ENCODE measurements at places on chromosomes 11 and 22. TPM values are rescaled to one million over a fixed set of nuclear protein-coding genes. Genes with fewer than 3 reads are reported as not detected.
A peak's percentile ranks its signal among the peaks of the same experiment; 100 is the strongest.

KIF18A gene
- total RNA-seq, result 0.32 TPM

- no peak for DNase-seq
Observed at GRCh38 chr22:19912271-19912999, 29.1 kb upstream of the COMT start.

DNA sequence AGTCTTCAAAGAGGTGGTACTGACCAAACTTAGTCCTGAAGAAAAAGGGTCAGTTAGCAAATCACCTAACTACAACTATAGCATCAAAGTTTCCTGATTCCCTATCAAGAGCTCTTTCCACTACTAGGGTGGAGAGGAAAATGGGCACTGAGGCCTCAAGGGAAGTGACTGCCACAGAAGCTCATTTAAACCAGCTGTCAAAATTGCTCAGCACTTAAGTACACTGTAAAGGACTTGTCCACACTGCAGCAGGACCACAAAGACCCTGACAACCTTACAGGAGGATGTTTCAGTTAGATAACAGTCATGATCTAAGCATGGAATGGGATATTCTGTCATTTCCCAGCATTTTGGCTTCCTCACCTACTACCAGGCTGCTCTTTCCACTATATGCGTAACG is 33.0 kb downstream of the FAM168A start:
- DNase-seq, result no peak

- DNase-seq, result no peak
Observed at GRCh38 chr11:1763336-1763795, 361 bp downstream of the CTSD start.

DNA sequence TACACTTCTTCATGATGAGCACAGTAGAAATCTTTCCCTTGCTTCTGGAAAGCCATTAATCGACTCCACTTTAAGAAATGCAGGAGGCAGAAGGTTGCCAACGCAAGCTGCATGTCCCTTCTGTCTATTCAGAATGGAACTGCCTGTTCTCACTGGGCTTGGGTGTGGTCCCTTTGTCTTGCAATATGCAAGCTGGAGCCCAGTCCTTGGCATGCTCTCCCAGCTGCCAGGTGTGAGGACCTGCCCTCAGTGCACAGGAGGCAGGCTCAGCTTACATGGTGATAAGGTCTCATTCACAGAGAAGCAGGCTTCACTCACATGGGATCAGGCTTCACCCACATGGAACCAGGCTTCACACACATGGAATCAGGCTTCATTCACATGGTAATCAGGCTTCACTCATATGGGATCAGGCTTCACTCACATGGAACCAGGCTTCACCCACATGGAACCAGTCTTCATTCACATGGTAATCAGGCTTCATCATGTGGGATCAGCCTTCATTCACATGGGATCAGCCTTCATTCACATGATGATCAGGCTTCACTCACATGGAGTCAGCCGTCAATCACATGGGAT is 59.2 kb upstream of the USP47 start:
- DNase-seq, result no peak

ART5 gene
- total RNA-seq, result not detected

GRCh38 chr11:88335284-88335683 is 2.3 kb downstream of the CTSC start:
- no peak for DNase-seq

DNA sequence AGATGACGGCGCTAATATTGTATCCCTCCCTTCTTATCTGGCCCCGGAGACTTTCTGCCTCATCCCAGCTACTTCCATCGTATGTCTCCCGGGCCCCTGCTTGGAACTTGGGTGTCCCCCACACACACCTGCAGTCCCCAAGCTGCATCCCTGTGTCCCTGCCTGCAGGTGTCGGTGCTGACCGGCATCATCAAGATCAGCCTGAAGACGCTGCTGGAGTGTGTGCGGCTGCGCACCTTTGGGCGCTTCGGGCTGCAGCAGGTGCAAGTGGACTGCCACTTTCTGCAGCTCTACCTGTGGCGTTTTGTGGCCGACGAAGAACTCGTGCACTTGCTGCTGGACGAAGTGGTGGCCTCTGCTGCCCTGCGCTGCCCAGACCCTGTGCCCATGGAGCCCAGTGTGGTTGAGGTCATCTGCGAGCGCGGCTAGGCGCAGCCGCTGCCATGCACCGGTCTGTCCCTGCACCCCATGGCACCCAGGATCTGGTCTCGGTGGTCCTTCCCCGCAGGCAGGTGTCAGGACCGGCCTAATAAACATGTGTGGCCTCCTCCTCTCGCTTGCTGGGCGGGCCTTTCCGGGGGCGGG is 421 bp upstream of the TM7SF2 start:
- no peak for DNase-seq

DNA sequence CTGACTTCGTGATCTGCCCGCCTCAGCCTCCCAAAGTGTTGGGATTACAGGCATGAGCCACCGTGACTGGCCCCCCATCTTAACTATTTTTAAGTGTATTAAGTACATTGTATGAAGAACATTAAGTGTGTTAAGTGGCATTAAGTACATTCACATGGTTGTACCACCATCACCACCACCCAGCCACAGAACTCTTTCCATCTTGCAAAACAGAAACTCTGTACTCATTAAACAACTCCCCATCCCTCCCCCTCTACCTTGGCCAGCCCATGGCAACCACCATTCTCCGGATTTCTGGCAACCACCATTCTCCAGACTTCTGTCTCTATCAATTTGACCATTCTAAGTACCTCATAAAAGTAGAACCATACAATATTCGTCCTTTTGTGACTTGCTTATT is 17.8 kb upstream of the PEX26 start:
- DNase-seq, result no peak

- no peak for DNase-seq
Observed at GRCh38 chr11:128367573-128367972, 219.8 kb downstream of the ETS1 start.

- DNase-seq, result no peak
Observed at GRCh38 chr11:17163736-17164135, 44.0 kb downstream of the PIK3C2A start.

DNA sequence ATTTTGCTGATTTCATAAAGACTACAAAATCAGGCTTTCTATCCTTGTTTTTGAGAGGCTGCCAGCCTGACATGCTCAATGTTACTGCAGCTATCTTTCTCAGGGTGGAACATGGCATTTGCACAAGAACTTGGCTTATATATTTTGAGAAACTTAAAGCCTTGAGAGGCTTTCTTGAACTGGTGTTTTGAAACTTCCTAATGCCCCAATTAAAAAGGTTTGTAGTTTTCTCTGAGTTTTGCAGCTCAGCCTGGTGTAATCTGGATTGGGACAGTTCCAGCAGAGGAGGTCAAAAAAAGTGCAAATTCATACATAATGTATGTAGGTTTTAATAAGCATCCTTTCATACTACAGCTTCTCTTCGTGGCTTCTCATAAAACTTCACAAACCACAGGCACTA is 223.4 kb downstream of the FAM76B start:
- no peak for DNase-seq

DNA sequence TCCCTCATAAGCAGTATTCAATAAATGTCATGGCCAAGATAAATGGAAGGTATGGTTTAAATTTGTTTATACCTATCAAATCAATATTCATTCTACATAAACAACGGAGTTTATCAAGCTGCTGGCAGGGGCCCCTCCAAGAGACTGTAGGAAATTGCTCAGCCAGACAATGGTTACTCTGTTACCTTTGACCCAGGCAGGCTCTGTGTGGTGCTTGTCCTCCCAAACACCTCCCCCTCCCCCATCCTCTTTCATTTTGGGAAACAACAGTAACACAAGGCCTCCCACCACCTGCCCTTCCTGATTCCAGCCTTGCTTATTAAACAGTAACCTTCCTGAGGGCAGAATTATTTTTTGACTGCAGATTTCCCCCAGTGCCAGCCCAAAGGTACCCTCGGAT is 10.5 kb upstream of the ZBTB16 start:
- no peak for DNase-seq

DNA sequence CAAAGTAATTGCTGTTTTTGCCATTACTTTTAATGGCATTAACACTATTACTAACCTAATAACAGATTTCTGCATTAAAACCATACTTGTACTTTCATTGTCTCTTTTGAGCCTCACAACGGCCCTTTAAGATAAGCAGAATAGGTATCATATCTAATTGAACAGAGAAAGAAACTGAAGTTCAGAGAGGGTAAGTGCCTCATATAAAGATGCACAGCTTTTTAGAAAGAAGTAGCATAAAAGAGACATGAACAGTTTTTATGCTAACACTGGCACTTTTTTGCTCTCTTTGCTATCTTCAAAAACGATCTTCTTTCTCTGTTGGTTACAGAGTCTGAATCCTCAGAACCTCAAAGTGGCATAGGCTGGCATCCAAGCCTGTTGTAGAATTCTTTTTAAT is 102.9 kb upstream of the OR5AK2 start:
- no peak for DNase-seq

DNA sequence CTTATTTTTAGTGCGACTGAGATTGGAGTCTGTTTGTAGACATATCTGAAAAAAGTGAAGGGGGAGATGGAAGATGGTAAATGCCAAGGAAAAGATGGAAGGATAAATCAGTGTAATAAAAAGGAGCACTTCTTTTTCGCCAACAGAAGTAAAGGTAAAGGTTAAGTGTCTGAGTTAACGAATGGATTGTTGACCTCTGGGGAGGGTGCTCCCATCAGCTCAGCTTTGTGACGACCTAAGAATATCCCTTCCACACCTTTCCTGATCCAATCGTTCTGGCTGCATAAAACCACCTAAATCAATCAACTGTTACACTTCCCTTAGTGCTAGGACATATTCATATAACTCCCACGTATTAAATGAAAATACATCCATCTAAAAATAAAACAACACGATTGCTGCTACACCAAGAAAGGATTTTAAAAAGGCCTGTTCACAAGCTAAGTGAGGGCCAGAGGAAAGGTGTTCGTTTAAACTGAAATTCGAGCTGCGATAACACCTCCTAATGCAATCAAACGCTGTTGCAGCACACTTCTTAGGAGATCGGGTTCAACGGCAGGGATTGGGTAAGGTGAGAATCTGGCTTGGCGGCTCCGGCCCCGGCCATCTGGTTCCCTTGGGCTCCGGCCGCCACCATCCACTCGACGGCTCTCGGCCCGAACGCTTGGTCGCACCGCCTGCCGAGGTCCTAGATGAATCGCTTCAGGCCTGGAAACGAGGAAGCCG is 658 bp downstream of the C11orf71 start:
- peak; percentile 92 for DNase-seq

DNA sequence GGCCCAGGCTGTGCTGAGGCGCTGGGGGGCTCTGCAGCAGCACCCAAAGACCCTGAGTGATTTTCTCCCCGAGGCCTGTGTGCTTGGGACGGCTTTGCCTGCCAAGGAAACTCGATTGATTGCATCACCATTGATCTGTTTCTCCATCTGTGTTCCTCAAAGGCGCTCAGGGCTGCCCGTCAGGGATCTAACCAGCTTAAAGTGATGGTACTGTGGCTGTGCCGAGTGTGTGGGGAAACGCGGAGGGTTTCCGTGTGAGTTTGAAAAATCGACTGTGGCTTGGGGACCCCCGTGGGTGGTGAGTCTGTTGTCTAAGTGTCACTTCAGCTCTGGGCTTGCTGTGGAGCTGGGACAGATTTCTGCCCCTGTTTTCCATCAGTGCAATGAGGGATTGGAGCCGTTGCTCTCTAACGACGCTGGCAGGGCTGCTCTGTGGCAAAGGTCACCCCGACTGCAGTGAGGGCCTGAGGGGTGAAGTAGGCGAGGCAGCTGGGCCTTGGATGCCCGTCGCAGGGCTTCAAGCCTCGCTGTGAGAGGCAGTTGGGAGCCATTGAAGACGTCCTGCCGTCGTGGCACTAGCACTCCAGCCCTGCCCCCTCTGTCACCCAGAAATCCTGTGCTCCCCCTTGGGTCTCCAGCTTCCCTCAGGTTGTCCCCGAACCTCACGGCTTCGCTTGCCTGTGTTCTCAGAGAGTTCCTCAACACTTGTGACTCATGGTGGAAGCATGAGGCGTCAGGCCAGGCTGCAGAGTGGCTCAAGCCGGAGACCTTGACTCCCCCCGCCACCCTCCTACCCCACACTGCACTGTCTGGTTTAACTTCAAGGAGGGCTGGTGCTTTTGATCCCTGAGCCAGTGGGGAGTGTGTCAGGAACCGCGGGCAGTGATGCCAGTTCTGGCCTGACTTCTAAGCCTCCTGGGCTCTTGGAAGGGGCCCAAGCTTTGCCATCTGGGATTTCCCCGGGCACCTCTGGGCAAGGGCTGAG is 21.8 kb downstream of the CACNA1I start:
- DNase-seq, result no peak

NELL1 gene
- total RNA-seq, result not detected

DNA sequence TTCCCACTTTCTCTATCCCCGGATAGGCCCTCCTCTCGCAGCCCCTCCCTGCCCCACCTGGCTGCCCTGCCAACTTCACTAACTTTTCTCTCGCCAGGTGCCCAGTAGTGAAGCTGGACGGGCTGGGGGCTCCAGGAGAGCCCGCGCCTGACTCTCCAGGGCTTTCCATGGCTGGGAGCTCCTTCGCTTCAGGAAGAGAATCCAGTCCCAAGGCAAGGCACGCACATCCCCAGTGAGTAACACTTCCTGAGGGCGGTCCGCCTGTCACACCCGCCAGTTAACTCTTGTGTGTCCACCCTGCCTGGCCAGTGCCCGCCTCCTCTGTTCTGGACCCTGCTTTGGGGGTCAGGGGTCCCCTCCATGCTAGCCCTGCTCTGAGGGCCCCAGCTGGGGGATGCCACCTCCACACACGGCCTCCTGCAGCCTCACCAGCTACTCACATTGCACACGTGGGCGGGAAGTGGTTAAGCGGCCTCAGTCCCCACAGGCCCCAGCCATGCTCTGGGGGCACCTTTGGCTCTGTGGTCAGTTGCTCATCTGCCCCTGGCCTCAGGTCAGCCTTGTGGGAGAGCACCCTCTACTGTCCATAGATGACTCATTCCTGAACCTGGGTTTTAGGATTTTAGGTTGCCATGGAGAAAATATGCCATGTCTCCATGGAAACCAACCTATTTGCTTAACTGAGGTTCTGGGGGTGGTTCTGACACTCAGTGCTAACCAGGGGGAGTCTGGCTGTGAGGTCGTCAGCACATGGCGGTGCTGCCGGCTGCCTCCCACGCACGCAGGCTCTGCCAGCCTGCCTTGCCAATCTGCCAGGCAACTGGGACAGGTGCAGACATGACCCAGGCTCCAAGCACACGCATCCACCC is at the start of gene RIN1:
Gene RIN1 (minus strand): TSS at position 201 of the 869 bp plus-strand sequence. CDS start 32 bp downstream, at position 169.
- no peak for DNase-seq

GRCh38 chr11:12994476-12994875 is 14.6 kb upstream of the RASSF10 start:
- DNase-seq, result no peak

DNA sequence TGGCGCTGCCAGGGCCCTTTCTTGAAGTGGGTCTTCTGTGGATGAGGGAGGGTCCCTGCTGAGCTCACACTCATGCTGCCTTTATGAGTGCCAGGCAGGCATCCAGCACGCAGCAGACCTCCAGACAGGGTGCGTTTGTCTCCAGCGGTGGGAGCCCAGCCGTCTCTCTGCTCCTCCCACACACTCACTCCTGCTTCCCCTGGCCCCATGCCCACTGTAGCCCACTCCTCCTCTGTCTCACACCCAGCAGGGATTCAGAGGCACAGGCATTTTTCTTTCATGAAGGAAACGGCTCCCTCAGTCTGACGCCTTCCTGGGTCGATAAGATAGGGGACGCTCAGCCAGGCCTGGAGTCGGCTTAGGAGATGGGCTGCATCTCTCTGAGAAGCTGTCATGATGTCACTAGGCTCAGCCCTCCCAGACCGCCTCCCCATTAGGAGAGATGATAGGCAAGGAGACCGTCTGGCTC is 183.9 kb upstream of the NCAM1 start:
- DNase-seq, result no peak
